Osteocyte (in vitro differentiated cells): ENCODE measurements at places on chromosomes 11 and 22.

DNA sequence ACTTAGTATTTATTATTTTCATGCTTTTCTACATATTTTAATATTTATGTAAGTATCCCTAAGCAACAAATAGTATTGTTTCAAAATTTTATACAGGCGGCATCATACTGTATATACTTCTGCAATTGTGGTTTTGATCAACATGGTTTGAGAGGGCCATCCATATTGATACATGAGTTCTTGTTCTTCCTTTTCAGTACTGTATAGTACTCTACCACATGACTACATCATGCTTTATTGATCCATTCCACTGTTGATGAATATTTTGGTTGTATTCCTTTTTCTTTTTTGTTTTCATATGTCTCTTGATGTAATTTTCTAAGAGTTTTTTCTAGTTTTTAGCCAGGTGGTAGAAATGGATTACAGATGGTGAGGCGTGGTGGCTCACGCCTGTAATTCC lies 40.1 kb downstream of the SLC35F2 start:
- no peak for DNase-seq

DNA sequence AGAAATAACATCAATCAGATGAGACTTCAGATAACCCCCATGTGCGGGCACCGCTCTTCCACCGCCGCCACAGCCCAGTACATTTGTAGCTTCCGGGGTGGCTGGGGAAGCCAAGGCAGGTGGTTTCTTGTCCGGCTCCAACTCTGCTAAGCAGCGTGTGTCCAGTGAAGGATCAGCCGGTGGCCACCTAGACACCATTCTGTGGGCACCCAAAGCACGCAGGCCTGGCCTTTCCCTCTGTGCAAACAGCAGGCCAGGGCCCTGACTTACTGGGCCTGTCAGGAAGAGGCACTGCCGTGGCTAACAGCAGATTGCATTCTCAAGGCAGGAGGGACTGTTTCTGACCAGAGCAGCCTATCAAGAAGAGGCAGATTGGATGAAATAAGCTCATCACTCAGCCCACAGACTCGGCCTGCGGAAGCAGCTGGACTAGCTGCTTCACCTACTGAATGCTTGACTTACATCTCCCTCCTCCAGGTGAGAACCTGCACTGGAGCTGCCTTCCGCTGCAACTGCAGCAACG lies 74.8 kb downstream of the ETS1 start:
- no peak for DNase-seq

DNA sequence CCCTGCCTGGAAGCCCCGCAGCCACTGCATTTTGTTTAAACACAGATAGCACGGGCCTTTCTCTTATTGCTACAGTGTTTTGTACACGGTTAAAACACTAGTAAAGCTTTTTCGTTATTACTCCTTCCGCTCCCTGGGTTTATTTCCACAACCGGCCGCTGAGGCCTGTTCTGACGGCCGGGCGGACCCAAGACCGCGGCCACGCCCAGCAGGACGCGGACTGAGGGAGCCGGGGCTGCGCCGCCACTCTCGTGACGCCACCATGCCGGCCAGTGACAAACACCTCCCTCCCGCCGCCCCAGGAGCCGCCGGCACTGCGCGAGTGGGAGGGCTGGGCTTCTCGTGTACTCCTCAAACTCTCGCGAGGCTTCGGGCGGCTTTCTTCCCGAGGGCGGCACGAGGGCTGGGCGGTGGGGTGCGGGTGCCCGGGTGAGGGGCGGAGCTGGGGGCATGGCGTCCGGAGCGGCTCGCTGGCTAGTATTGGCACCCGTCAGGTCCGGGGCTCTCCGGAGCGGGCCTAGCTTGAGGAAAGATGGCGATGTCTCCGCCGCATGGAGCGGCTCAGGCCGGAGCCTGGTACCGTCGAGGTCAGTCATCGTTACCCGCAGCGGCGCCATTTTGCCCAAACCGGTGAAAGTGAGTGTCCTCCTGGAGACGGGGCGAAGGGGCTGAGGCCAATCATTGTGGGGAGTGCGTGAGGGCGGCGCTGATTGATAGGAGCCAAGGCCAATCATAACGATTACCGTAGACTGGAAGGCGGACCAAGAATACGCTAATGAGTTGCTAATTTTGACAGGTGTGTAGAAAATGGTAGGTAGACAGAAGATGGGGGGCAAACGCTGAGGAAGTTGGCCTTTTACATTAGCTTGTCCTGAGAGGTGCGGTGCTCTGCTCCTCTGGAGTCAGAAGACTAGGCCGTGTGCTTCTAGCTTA lies at the start of gene SMDT1:
Gene SMDT1, plus strand, starts transcription at position 382 of the 933 bp plus-strand sequence. Its CDS starts 69 bp downstream, at position 451.
- DNase-seq: peak; percentile 100

- no peak for DNase-seq
Observed at GRCh38 chr11:68763181-68763721, 11.9 kb upstream of the TESMIN start.

GRCh38 chr11:36948460-36949127 lies 350.6 kb upstream of the RAG2 start:
- no peak for DNase-seq

DNA sequence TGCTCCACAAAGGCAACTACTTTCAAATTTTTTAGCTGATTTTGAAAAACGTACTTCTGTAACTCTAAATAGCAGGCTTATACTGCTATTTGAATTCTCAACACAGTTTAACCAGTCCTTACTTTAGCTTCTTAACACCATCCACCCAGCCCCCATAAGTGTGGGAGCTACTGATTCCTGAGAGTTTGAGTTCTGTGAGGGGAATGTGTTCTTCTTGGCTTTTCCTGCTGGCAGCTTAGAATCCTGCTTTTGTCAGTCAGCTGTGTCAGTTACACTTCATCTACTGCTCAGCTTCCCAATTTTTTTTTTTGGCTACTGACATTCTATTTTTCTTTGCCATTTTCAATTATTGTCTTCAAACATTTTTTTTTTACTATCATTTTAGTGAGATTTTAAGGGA lies 440.4 kb downstream of the INSC start:
- no peak for DNase-seq

DNA sequence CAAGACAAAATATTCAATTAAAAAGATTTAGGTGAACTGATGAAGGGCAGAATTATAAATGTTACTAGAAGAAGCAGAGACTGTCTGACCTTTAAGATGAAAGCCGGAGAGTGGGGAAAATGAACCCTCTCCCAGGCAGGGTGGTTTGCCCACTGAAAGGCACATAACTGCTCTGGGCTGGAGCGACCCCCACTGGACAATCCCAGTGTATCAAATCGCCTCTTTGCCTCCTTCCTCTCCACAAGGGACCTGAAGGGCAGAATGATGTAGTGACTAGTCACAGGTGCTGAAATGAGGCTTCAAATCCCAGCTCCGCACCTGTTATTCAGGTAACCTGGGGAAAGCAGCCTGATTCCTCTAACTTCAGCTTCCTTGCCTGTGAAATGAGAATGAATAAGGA lies 69.0 kb downstream of the EFCAB6 start:
- DNase-seq: no peak

DNA sequence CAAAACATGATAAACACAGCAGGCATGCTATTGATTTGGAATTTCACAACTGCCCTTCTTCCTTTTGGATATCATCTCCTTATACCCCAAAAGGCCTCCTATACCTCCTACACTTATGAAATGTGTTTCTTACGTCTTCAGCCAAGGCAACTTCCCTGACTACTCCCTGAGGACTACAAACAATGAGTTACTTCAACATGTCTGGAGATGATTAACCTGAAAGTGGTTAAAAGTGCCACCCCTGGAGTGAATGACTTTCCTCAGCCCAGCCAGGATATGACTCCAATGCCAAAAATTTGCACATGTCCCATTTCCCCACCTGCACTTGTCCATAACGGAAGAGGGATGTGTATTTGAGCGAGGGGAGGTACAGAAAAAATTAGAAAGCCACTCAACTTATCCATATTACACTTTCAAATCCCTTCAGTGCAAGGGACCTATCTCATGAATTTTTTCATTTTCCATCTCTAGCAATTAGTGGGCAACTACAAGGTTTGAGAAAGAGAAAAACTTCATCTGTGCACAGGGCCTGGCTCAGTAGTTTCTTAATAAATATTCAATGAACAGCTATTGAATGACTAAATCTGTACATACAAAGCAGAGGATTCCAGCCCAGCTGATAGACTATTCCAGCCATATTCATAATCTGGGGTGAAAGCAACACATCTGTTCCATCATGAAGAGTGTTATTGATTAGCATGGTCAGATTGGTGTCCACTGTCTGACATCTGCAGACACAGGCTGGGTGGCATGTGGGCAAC lies 36.8 kb downstream of the KIRREL3 start:
- no peak for DNase-seq

- DNase-seq: no peak
Observed at GRCh38 chr11:34826384-34826726, 89.8 kb downstream of the APIP start.

- DNase-seq: no peak
Observed at GRCh38 chr11:68928136-68928880, 24.6 kb downstream of the IGHMBP2 start.

DNA sequence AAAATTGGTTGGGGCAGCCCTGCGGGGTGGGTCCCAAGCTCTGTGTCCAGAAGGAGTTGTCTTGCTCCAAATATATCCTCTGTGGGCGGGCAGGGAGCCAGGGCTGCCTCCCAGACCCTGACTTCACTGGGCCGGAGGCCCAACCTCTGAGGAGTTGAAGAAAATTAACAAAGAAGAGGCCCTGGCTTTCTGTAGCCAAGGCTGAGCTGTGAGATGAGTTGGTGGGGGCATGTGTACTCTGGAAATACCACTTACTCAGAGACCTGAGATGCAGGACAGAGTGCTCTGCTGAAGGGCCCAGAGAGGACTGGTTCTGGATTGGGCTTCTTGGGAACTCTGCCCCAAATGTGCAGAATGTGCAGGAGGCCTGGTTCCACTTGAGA lies 96.3 kb downstream of the SWAP70 start:
- DNase-seq: peak; percentile 90

GRCh38 chr22:37187891-37188761 lies at the start of gene C1QTNF6:
C1QTNF6 (minus strand) TSS chr22:37188247; CDS start chr22:37188213, 34 bp downstream.
- no peak for DNase-seq

DNA sequence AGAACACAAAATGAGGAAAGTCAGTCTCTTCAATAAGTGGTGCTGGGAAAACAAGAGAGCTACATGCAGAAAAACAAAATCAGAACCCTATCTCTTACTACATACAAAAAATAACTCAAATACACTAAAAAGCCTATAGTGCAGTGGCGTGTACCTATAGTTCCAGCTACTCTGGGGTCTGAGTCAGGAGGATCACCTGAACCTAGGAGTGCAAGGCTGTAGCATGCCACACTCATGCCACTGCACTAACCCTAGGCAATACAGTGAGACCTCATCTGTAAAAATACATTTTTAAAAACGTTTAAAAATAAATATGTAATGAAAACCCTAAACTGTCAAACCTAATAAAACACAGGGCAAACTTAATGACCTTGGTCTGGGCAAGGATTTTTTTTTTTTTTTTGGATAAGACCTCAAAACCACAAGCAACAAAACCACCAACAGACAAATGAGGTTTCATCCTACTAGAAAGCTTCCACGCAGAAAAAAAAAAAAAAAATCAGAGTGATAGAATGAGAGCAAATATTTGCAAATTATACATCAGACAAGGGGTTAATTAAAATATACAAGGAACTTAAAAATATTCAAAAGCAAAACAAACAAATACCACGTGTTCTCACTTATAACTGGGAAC lies 35.2 kb downstream of the XKR3 start:
- DNase-seq: no peak

GRCh38 chr11:293271-293851 lies 4.4 kb downstream of the PGGHG start:
- no peak for DNase-seq

- DNase-seq: no peak
Observed at GRCh38 chr11:130909650-130910049, 6.6 kb downstream of the SNX19 start.

- DNase-seq: peak; percentile 81
Observed at GRCh38 chr22:49763696-49764095, 64.0 kb downstream of the BRD1 start.

DNA sequence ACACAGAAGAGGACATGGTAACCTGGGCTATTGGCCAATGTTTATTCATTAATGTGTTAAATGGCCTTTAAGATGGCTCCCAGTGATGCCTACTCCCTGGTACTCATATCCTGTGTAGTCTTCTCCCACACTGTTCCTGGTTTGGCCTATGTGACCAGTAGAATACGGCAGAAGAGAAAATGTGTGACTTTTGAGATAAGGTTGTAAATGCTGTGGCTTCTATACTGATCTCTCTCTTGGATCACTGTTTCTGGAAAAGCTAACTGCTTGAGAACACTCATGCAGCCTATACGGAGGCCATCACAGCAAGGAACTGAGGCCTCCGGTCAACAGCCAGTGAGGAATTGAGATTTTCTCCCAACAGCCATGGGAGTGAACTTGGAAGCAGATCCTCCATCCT lies 24.1 kb downstream of the MAML2 start:
- DNase-seq: no peak

DNA sequence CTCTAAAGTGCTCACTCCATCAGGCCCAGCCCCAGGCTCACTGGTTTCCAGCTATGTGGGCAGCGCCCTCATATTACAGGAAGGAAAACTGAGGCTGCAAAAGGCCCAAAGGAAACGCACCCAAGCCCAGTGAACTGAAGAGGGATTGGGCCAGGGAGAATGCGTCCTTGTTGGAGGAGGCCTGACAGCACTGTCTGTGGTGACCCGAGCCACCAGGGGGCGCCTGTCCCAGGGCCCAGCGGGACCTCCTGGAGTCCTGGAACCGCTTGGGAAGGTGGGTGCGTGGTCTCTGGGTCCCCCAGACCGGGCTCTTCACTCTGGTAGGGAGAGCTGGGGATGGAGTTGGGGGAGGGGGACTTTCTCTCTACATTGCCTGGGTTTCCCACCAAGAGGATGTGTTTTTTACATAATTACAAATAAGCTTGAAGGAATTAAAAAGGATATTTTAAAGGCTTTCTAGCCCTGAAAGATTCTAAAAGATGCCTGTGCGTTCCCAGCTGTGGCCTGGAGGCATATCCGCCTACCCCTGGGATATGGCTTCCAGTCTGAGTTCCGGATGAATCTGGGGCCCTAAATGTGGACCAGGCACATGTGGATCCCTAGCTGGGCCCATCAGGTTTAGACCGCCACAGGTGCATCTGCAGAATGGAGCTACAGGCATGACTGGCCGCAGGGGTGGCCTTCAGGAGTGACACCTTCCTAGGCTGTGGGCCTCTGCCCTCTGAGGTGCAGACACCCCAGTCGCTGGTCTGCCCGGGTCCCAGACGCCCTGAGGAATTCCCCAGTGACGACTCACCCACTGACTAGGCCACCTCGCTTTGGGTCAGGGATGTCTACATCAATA lies 4.2 kb downstream of the SPI1 start:
- DNase-seq: peak; percentile 94

DNA sequence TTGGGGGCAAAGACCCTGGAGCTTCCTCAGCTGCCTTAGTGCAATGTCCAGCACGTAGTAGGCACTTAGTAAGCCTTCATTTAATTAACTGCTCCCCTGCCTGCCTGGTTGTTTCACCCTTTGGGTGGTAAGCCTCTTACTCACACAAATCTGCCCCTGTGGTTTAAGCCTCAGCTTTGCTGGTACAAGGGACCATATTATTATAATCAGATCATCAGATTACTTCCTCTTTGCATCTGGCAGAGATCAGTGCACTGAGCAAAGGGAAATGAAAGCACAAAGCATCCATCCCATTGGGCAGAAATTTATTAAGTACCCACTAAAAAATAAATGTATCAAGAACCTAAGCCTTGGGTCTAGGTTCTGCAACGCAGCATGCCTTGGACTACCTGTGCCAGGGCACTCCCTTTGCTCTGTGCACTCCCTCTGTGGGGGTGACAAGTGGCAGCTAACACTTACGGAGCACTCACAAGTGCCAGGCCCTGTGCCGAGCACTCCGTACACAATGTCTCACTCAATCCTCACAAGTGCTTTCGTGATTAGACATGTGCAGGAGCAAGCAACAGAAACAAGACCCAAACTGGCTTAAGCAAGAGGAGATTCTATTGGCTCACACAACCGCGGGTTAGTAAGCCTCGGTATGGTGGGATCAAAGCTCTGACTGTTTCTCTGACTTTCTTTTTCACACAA lies 34.9 kb upstream of the DAGLA start:
- no peak for DNase-seq

GRCh38 chr22:23784215-23784732 lies 2.5 kb upstream of the SMARCB1 start:
- DNase-seq: no peak
